ENCODE measurements at places on chromosomes 3 and 15.

- no peak for DNase-seq
Observed at GRCh38 chr3:49620728-49621127, 53.4 kb upstream of the APEH start.

DNA sequence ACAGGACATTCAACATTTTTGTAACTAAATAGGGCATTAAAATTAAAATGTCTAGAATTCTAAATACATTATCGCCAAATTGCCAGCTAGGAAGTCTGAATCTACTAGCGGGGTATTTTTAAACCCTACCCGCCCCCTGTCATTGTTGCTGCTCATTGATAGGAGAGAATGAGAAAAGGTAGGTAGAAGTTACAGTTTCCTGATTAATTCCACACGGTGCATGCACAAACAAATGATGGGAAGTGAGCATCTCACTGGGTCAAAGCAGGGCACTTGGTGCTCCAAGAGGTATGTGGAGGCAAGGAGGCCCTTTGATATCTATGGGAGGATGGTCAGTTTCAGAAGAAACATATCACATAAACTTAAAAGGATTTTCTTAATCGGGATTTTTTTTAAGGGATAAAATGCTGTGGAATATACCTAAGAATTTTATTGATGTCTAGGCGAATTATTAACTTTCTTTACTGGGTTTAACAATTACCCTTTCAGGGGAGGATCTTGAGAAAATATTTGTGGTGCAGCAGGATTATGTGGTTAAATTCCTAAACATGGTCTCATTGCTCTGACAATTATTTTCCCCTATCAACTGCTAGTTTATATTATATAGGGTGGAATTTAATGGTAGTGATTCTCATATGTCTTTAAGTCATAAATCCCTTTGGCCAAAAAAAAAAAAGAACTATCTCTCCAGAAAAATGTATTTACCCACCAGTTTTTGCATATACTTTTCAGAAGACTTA, 236.0 kb upstream of the GOLGA6L4 start:
- DNase-seq = no peak

DNA sequence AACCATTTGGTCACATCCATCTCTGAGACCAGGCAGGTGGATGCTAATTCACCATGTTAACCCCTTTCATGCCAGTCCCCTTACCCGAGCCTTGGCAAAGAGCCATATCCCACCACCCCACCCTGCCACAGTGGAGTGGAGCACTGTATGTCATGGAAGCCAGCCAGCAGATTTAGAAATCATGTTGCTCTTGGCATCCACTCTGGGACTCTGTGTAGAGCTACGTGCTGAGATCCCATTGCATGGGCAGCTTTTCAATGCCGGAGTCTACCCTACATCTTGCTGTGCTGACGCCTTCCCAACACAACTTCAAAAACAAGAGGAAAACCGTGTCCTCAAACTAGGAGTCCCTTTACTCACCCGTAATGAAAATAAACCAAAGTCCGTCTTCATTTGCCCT, 131.0 kb downstream of the NTRK3 start:
- no peak for DNase-seq

- DNase-seq = peak; percentile 71
Observed at GRCh38 chr3:141913150-141913811, 36.8 kb downstream of the ATP1B3 start.

- no peak for DNase-seq
Observed at GRCh38 chr15:42493679-42494078, 1.8 kb upstream of the SNAP23 start.

DNA sequence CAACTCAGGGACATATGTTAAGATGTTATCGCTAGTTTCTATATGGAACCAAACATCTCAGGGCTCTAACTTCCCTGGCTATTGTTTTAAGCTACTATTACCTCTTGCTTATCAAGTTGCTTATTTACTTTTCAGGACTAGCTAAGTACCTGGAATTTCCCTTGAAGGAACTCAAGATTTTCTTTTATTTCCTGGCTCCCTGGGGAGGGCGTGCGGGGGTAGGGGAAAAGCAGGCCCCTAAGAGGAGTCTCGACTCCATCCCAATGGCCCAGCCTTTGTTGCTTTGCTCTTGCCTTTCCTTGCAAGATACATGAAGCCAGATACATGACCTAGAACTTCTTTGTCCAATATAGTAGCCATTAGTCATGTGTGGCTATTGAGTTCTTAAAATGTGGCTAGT, 76.9 kb upstream of the STXBP5L start:
- no peak for DNase-seq

DNA sequence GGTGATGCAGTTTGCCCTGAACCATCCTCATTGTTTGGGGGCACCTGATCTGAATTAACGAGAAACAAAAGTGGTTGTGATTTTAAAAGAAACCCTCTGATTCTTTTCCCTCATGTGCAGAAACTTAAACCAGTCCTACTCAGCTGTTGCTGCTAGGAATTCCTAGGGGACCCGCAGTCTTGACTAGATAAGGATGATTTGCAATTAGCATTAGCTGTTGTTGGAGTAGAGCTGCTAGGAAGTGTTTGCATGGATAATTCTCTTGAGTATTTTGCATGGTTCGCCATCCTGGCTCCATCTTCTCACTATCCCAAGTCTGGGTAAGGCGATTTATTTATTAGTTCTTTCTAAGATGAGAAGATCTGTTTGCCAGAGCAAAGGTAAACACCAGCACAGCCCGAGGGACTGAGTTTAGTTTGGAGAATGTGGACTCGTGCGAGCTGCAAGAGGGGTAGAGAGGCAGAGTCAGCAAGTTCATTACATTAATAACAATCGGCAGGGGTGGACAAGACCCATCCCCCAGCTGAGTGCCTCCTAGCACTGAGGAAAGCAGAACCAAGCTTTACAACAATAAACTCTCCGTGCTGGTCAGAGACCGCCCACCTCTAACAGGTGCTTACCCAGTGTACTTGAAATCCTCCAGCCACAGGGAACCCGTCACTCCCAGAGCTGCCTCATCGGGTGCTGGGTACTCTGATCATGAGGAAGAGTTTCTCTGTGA, 4.1 kb downstream of the FGD5 start:
- DNase-seq = no peak

DNA sequence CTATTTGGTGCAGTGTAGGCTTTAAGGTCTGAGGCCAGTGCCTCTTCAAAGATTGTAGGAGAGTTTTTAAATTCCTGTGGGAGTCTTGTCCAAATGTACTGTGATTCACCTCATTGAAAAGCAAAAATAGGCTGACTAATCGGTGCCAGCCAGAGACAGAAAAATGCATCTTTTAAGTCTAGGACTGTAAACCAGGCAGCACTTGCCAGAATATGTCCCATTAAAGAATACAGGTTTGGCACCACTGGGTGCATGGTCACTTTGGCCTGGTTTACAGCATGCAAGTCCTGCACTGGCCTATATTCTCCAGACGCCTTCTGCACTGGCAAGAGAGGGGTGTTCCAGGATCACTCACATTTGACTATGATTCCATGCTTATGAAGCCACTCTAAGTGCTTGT, 20.3 kb upstream of the NOX5 start:
- peak; percentile 64 for DNase-seq

- peak; percentile 58 for DNase-seq
Observed at GRCh38 chr3:16113704-16114103, 60.8 kb upstream of the GALNT15 start.

- DNase-seq = no peak
Observed at GRCh38 chr3:83894223-83894622, 1064.6 kb upstream of the CADM2 start.

DNA sequence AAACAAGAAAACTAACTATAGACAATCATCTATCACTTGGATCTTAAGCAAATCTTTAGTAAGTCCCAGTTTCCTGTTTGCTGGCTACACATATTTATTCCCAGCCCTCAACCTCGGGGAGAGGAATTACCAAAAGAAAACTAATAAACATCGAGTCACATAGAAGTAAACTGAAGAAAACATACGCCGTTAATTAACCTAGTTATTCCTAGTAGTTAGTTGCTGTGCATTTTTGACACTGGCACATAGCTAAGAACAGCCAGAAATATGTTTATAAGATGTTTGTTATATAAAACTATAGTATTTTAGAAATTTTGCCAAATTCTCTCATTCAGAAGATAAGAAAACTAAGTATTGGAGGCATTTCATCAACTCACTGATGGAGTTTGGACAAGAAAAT, 407.2 kb upstream of the ARHGEF26 start:
- no peak for DNase-seq

DNA sequence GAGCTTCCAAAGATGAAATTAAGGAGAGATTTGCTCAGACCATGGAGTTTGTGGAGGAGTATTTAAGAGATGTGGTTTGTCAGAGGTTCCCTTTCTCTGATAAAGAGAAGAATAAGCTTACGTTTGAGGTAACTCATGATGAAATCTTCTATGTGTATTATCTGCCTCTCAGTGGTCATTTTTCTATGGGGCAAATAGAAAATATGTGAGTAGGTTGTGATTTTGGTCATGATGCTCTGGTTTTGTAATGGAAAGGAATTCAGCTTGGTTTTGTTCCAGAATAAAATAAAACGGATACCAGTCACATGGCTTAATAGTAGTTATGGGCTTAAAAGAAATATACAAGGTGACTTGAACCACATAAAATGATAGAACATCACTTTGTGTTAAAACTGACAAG, 181.1 kb downstream of the ITPR1 start:
- DNase-seq = peak; percentile 18

DNA sequence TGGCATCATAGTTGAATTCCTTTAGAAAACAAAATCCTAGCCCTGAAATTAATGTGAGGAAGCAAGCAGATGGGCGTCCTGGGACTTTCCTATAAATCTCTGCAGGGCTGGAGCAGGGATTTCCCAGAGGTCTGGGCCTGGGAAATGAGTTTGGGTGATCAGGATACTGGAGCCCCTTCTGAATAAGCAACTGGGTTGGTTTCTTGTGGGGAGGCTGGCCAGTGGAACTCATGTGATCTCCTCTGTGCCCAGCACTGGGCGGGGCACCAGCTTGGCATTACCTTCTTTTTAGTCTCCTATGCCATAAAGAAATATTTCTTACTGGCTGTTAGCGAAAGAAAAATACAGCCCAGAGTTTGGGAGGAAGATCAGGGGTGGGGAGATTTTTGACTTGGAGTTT, 1.7 kb downstream of the THSD4 start:
- no peak for DNase-seq

GRCh38 chr3:132843851-132844553, 121.8 kb upstream of the NPHP3 start:
- no peak for DNase-seq

GRCh38 chr3:157888040-157888439, 218.2 kb downstream of the SHOX2 start:
- DNase-seq = no peak

GRCh38 chr15:66617137-66618090, 51.6 kb upstream of the LCTL start:
- peak; percentile 84 for DNase-seq

- no peak for DNase-seq
Observed at GRCh38 chr3:46239301-46239938, 2.8 kb upstream of the CCR3 start.

- no peak for DNase-seq
Observed at GRCh38 chr3:134134698-134135415, 105.1 kb upstream of the SLCO2A1 start.

- peak; percentile 34 for DNase-seq
Observed at GRCh38 chr3:94694894-94695293, 632.0 kb downstream of the NSUN3 start.

- no peak for DNase-seq
Observed at GRCh38 chr3:31891876-31892455, 89.1 kb downstream of the OSBPL10 start.

GRCh38 chr3:98763076-98763475, at the start of gene ST3GAL6:
Gene ST3GAL6, plus strand, starts transcription at chr3:98763340. Its CDS starts 5,101 bp downstream, at chr3:98768441.
- DNase-seq = no peak

DNA sequence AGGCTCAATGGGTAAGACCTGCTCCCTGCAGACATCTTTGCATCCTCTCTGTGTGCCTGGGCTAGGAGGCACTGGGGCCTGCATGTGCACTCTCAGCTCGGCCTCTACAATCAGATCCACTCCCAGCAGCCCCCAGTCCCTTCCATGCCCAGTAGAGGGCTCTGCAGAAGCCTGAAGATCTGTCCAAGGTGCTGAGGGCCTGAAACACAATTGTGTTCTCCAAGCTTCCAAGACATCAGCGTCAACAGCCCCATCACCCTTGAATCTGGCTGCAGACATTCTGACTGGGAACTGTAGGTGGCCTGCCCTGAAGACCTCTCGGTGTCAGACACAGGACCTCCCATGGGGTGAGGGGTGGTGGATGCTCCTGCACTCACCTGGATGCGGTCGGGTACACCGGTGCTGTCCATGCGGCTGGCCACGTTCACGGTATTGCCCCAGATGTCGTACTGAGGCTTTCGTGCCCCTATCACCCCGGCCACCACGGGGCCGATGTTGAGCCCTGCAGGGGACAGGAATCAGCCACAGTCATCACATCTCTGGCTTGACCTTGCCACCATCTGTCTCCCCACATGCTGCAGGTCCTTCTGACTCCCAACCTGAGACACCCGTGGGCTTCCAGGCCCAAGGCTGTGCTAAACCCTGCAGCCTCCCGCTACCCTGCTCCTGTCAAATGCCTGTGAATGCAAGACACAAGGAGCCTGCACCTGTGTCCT, 84.7 kb downstream of the SEC22A start:
- peak; percentile 56 for DNase-seq

GRCh38 chr3:194247350-194247740, 103.8 kb downstream of the CPN2 start:
- no peak for DNase-seq

DNA sequence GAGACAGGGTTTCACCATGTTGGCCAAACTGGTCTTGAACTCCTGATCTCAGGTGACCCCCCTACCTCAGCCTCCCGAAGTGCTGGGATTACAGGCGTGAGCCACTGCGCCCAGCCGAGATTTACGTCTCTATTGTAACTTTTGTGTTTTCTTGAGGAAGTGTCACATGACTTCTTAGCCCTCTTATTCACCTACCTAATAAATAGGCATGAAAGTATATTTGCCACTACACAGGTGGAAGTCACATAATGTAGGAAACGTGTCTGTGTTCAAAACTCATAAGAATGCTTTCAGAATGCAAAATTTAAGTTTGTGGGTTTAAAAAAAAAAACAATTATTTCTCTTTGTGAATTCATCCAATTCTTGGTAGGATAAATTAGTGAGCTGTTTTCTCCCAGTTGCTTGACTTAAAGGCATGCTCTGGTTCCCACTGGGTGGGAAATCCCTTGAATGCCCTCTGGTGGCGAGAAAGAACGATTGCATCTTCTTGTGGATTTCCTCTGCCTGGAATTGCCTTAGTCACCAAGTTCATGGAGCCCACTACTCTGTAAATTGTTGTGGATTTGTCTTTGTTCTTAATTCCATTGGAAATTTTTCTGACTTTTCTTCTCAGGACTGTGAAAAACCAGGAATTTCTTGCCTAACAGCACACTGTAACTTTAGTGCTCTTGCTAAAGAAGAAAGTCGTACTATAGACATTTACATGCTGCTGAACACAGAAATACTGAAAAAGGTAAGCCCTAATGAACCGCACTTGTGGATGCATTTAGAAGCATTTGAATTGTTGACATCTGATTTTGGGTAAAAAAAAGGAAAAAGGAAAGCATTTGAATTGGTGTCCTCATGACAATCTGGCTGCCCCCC, 82.2 kb upstream of the CTDSPL start:
- peak; percentile 88 for DNase-seq

DNA sequence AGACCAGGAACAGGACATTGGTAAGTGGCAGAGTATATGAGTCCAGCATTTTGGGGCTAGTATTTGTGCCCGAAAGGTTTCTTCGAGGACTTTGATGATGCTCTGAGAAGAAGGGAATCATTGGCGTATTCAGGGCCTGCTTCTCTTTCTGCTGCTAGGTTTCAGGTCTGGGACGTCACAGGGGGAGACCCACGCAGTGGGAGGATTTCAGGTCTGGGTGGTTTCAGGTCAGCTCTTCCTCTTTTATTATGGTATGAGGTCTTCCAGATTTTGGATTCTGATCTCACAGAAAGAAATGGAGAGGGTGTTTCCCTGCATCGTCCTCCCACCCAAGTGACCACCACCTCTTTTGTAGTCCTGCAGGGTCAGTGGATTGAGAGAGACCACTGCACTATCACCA, 62.5 kb downstream of the CDAN1 start:
- DNase-seq = no peak

Data from astrocyte of the spinal cord (primary cell).